NCI-H1436 treated with DMSO at 0.1 percent for 48 hours (cell line): ENCODE measurements at places on chromosomes 16 and 17.
A peak's percentile ranks its signal among the peaks of the same experiment; 100 is the strongest.

DNA sequence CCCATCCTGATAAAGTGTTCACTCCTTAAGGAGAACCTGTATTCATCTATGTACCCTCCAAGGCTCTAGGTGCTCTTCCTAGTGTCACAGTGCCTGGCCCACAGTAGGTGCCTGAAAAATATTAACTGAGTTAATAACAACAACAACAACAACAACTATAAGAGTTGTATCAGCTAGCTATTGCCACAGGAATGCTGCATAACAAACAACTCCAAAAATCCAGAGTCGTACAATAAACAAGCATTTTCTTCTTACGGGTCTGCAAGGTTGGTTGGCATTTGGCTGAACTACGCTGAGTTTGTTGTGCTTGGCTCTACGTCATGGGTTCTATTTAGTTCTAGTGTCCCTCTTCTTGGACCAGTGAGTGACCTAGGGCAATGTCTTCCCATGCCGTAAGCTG is 29.2 kb downstream of the TMC5 start:
- no peak for DNase-seq

GRCh38 chr17:60548990-60549389 is 22.9 kb upstream of the APPBP2 start:
- DNase-seq: no peak

- no peak for DNase-seq
Measured at GRCh38 chr17:55496094-55496881, 15.0 kb downstream of the SMIM36 start.

DNA sequence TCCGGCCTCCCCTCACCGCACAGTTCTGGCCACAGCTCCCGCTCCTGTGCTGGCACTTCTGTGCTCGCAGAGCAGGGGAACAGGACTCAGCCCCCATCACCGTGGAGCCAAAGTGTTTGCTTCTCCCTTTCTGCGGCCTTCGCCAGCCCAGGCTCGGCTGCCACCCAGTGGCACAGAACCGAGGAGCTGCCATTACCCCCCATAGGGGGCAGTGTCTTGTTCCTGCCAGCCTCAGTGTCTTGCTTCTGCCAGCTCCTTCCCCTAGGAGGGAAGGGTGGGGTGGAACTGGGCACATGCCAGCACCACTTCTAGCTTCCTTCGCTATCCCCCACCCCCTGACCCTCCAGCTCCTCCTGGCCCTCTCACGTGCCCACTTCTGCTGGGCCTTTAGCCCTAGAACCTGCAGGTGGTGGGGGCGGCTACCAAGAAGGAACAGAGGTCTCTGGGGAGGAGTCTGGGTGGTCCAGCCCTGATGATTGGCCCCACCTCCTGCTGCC is 645 bp upstream of the ELMO3 start:
- DNase-seq: no peak

DNA sequence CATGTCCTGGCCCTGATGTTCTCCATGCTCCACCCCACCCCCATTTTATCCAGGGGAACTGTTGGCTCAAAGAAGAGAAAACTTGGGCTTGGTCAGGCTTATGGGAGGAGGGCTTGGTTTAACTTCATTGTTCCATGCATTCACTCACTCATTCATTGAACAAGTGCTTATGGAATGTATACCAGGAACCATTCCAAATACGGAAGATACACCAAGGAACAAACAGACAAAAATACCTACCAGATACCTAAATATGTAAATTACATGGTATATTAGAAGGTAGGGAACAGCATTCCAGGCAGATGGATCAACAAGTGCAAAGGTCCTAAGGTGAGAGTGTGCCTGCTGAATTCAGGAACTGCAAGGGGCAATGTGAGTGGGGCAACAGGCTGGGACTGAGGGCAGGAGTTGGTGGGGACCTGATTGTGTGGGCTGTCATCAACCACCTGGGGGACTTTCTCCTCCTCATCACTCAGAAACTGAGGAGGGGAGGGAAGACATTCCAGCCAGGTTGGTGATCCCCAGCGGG is 39.9 kb downstream of the RAI1 start:
- no peak for DNase-seq

DNA sequence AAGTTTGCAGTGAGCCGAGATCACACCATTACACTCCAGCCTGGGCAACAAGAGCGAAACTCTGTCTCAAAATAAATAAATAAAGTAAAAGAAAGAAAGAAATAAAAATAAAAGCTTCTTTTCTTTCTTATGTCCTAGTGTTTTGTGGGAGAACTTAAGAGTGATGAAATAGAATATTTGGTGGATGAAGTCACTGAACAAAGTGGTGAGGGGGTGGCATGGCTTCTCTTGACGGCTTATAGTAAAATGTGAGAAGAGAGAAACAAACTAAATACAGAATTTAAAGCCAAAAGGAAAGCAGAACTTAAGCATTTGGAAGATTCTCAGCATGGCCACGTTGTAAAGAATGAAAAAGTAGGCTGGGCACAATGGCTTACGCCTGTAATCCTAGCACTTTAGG is 15.3 kb downstream of the SGF29 start:
- DNase-seq: no peak

- no peak for DNase-seq
Measured at GRCh38 chr17:66351033-66351432, 48.6 kb downstream of the PRKCA start.

- no peak for DNase-seq
Measured at GRCh38 chr17:37830151-37830993, 85.5 kb upstream of the HNF1B start.

- DNase-seq: no peak
Measured at GRCh38 chr16:9864461-9864860, 317.8 kb downstream of the GRIN2A start.

- DNase-seq: no peak
Measured at GRCh38 chr17:58399974-58400373, 17.4 kb downstream of the RNF43 start.

- no peak for DNase-seq
Measured at GRCh38 chr17:21024024-21024423, 18.8 kb downstream of the USP22 start.

DNA sequence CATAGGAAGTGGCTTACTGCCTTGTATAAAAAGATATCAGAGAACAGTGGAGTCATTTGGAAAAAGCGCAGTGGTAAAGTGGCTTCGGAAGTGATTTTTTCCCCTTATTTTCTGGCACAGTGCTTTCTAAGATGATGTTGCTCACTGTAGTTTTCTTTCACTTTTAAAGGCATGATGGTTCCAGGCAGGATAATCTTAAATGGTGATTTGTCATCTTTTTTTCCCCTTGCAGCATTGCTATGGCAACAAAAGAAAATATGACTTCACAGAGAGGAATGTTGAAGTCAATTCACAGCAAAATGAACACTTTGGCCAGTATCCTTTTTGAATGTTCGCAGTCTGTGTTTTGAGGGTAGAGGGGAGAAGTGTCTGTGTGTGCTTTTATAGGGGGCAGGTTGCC is 42.5 kb downstream of the GOSR1 start:
- no peak for DNase-seq

- DNase-seq: no peak
Measured at GRCh38 chr16:67449336-67449735, 18.4 kb downstream of the HSD11B2 start.

DNA sequence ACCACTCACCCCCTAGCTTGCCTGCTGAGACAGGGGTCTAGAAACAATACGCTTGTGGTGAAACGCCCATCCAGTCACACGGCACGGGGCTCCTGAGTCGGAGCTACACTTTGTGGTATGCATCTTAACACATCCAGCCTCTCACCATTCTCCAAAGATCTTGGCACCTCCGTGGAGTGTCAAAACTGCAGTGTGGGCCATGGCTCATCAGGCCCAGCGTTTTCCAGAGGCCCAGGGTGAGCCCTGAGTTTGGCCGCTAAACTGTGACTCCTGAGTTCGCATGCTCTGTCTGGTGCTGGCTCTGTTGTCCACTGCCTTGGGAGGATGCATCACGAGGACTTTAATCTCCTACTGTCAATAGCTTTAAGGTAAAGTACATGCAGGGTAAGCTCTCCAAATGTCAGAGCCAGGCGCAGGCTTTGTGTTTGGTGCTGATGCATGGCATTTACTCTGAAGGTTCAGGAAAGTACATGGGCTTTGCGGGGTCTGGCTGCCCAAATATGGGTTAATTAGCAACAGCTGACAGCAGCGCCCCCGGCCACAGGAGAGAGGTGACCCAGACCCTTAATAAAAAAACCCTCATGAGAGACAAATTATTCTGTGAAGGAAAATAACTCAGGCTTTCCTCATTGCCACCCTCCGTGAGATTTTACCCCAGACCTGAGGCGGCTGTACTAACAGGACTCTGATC is 118.4 kb downstream of the CCDC182 start:
- no peak for DNase-seq

DNA sequence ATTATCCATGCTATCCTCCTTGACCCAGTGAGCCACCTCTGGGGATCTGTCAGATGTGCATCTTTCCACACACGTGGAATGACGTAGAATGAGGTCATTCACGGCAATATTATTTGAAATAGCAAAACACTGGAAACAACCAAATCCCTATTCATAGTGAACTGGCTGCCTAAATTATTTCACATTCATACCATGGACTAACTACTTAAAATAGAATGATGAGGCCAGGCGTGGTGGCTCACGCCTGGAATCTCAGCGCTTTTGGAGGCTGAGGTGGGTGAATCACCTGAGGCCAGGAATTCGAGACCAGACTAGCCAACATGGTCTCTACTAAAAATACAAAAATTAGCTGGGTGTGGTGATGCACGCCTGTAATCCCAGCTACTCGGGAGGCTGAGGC is 75.5 kb downstream of the RAP1GAP2 start:
- no peak for DNase-seq

- DNase-seq: no peak
Measured at GRCh38 chr17:9330141-9330540, 245.5 kb downstream of the STX8 start.

GRCh38 chr17:17204041-17204591 is 2.0 kb downstream of the PLD6 start:
- no peak for DNase-seq

DNA sequence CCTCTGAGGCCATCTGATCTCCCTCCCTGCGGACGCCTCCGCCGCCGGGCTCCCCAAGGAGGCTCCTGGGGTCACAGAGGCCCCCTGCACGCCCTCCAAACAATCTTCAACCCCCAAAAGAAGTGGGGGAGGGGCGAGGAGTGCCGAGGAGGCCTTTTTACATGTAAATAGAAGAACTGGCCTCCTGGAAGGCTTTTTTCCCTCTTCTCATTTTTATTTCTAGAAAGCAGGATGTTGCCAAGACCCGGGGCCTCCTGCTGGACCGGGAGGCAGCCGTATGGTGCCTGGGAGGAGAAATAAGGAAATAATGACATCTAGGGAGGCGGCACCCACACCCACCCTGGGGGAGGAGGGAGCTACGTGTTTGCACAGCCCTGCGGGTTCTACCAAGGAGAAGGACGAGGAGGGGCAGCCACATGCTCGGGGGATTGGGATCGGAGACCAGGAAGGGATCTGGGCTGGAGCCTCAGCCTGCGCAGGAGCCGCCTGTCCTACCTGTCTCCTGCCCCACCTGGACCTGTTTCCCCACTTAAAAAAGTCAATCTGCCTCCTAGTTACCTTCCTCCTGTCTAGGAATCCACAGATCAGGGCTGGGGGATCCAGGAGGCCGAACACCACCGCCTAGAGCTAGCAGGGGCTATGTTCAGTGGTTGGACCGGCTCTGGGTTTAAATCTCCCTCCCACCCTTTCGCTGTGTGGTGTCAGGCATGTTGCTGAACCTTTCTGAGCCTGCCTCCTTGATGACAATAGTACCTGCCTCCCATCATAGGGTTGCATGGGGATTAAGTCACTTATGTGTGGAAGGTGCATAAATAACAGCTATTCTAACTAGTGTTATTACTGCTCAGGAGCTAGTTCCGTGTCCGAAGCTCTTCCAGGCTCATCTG is 175.7 kb upstream of the GSE1 start:
- DNase-seq: peak; percentile 31

- no peak for DNase-seq
Measured at GRCh38 chr17:74077231-74077630, 126.2 kb upstream of the RPL38 start.

GRCh38 chr17:32912218-32912897 is 15.6 kb upstream of the TMEM98 start:
- no peak for DNase-seq

GRCh38 chr16:57615813-57616212 is 12.6 kb upstream of the ADGRG1 start:
- DNase-seq: no peak

DNA sequence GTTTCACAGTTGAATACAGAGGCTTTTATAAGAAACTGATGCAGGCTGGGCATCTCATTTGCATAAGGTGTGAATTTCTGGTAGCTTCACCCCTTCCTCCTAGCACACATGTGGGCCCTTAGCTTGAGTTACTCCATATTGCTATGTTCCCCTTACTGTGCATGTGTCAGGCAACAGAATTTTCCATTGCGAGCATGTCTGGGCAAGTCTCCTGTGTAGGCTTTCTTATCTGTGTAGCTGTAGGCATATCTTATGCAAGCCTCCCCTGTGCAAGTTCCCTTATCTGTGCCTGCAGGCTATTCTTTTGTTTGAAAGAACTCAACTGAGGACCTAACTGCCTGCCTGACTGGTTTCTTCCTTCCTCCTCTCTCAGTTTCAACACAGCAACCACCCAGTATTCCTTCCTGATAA is 597.4 kb upstream of the CDH5 start:
- no peak for DNase-seq

DNA sequence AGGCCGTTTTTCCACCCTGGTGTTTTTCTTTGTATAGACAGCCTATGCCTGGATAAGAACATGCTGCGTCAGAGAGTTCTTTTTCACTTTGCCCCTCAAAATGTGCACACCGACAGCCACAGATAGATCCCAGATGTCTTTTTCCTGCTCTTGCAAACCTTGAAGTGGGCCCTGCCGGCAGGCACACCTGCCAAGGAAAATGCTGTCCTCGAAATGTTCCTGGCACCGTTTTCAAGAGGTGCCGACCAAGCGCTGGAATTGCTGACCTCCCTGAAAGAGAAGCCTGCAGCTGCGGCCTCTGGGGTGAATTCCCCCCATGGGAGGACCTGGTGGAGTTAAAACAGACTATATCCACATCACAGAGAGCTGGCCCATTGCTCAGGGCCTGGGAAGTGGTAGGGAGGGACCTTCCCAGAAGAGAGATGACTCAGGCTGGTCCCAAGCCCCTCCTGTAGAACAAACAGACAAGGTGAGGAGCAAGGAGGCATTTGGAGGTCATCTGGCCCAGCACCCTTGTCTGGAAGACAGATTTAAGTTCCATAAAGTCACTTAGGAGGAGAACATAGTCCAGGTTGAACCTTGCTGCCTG is 668.1 kb downstream of the MAF start:
- no peak for DNase-seq

DNA sequence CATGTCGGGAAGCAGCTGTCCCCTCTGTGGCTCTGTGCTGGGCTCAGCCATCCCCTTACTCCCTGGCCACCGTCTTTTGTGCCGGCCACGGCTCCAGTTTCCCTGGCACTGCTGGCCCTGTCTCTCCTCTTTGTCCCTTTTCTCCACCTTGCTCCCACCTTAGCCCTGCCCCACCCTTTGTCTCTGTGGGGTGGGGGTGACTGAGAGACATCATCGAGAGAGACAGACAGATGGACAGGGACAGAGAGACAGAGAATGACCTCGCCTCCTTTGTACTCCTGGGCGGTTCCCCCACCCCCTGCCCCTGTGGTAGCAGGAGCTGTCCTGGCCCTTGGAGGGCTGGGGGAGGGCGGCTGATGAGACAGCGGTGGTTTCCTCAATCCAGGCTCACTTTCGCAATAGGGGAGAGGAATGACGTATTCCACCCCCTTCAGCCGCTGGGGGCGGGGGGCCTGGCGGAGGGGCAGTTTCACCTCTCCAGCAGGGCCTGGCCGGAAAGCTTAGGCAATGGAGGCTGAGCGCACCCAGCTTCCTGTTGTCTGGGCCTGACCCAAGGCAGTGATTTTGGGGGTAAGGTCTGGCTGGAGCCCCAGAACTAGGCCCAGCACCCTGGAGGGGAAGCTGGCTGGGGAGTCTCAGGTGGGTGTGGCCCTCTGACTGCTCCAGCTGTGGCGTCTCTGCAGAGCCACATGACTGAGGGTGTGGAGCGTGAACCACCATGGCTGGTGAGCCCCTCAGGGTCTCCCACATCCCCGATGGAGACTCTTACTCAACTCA is 7.3 kb downstream of the FMNL1 start:
- no peak for DNase-seq
